ENCODE measurements at places on chromosomes 5 and 9.

- no peak for DNase-seq
Measured at GRCh38 chr5:152124409-152125041, 199.9 kb upstream of the GLRA1 start.

- DNase-seq = no peak
Measured at GRCh38 chr5:173881811-173882575, 6.2 kb upstream of the CPEB4 start.

DNA sequence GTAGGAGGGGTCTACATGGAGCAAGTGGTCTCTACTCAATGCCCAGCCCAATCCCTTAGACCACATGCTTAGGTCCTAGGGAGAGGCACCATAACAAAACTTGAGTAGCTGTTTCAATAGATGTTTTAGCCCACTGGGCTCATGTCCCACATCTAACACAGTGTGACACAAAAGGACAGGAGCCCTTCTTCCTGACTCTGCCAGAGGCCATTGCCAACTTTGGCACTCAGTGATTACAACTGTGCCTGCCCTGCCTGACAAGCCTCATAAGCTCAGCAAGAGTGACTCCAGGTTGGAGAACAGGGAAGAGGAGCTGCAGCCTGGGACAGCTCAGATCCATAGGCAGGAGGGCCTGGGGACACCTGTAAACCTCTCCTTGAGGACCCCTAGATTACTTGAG is 230.8 kb downstream of the ENC1 start:
- no peak for DNase-seq

- DNase-seq = no peak
Measured at GRCh38 chr9:98038958-98039357, 17.6 kb upstream of the NANS start.

DNA sequence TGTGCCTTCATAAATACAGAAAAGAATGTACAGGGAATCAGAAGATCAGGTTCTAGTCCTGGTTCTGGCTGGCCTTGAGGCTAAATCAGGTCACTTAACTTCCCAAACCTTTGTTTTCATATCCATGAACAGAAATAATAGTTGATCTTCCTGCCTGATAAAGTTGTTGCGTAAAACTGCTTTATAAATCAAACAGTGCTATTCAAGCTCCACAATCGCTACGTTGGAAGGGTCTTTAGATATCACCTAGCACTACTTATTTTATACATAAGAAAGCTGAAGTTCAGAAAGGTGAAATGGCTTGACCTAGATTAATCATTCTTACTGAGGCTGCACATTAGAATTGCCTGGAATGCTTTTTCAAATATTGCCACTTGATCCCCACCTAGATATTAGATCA is 36.3 kb upstream of the GCNT4 start:
- DNase-seq = no peak

Data from stimulated activated CD8-positive, alpha-beta memory T cell treated with anti-CD3 and anti-CD28 coated beads, Interleukin-15, amount 100 ng/mL, for 1 hour (primary cell).